Activated naive CD4-positive, alpha-beta T cell (primary cell): ENCODE measurements at places on chromosomes 5 and 9.

- DNase-seq = no peak
Measured at GRCh38 chr5:141359790-141360426, at the start of gene PCDHGB2. Gene PCDHGB2, plus strand, starts transcription at chr5:141359994. Its CDS starts 142 bp downstream, at chr5:141360136.

DNA sequence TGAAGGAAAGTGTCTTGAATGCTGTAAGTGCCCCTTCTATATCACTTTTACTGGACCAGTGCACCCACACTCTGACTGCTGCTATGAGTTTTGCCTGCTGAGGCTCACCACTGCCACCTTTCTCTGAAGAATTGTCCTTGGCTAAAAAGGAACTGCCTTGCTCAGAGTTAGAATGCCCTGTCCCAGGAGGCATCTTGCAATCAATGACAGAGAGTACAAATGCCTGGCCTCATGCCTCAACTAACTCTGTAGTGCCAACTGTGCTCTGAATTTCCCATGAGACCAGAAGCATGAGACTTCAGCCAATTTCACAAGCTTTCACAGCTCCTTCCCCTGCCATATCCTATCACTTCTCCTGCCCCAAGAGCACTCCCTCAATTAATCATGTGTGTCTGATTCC is 569.7 kb downstream of the ZNF608 start:
- DNase-seq = no peak

- no peak for DNase-seq
Measured at GRCh38 chr9:71741926-71742648, 26.2 kb downstream of the CEMIP2 start.

DNA sequence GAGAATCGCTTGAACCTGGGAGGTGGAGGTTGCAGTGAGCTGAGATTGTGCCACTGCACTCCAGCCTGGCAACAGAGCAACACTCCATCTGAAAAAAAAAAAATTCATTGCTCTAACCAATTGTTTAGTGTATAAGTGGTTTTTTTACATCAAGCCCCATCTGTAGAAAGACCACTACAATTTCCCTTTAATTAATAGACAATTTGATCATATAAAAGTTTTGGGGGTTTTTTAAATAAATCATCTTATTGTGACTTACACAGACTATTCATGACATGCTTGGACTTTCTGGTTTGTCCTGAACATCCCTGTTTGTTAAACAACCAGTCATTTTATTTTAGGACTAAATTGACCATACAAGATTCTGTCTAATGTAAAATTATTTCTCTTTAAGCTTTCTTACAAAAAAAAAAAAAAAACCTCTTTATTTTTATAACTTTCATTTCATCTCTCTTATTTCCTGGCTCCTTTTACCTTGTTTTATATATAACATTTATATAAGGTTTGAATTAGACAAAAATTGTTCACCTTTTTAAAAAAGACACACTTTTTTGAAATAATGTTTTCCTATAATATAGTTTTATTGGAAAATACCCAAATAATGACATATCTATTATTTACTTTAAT is 9.8 kb upstream of the FANCC start:
- DNase-seq = no peak

- DNase-seq = no peak
Measured at GRCh38 chr5:123855609-123856008, 343.6 kb downstream of the CSNK1G3 start.

- no peak for DNase-seq
Measured at GRCh38 chr5:77374686-77375085, 117.4 kb downstream of the WDR41 start.

DNA sequence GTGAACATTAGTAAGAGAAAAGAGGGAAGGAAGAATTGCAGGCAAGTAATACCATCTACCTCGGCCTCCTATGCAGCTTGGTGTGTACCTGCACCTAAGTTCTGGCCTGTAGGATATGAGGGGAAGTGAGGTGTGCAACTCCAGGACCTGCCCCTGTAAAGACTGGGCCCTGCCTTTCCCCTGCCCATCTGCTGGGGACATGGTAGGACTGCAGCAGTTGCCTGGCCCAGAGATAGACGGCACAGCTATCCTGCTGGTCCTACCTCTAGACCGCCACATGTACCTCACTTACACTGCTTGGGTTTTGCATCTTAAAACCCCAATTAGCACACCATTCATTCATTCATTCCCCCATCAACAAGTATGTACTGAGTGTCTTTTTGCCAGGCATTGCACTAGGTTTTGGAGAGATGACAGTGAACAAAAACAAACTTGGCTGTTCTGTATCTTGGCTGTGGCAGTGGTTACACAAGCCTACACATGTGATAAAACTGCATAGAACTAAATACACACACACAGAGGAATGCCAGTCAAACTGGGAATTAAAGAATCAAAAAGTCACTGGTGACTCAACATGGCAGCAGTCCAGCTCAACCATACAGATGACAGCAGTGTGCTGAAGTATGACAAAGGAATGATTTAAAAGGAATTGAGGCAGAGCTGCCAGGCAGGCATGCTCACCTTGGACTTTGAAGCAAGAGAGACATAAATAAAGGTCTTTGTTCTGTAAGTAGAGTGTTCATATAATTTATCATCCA is 23.3 kb upstream of the MGAT1 start:
- DNase-seq = no peak

- no peak for DNase-seq
Measured at GRCh38 chr5:110376281-110376951, 350.1 kb downstream of the TMEM232 start.

- DNase-seq = no peak
Measured at GRCh38 chr5:139402561-139403158, 1.2 kb downstream of the SPATA24 start.

GRCh38 chr5:136311999-136312398 is 53.3 kb downstream of the TRPC7 start:
- DNase-seq = no peak

DNA sequence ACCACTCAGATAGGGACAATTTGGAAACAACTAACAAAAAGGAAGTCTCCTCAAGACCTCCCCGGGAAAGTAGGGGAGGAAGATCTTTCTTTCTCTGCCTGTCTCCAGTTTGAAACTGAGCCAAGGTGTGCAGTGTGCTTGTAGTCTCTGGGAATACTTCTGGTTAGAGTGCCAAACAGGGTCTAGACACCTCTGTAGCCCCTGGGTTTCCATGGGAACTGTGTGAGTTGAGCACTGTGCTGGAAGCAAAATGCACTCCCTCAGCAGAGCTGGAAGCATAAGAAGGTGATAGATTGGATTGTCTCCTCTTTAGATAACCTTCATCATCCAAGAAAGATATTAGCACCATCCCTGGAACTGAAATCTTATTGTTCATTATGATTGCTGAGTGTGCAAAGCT is 129.2 kb upstream of the TNPO1 start:
- no peak for DNase-seq

DNA sequence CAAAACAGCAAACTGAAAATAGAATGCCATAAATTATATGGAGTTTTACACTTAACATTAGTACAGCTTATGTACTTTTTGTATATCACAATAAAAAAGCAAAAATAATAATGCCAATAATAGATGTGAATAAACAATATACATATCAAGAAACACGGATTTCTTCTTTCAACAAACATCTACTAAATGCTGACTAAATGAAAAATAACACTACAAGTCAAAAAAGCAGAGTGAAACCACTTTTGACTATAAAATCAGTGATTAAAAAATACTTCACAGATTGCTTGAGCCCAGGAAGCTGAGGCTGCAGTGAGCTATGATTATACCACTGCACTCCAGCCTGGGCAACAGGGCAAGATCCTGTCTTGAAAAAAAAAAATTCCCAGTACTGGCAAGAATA is 32.2 kb downstream of the FANCC start:
- no peak for DNase-seq

GRCh38 chr5:1505506-1506241 is 18.1 kb downstream of the LPCAT1 start:
- DNase-seq = no peak

DNA sequence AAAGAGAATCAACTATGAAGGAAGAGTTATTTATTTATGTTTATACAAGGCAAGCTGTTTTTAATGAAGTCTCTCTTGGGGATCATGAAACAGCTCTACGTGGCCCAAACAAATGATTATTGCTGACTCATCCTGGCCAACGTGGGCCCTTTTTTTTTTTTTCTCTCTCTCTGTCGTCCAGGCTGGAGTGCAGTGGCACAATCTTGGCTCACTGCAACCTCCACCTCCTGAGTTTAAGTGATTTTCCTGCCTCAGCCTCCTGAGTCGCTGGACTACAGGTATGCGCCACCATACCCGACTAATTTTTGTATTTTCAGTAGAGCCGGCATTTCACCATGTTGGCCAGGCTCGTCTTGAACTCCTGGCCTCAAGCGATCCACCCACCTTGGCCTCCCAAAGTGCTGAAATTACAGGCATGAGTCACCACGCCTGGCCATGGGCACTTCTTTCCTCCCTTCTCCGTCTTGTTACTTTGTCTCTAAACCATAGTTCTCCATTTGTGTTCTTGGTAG is 98.3 kb downstream of the BASP1 start:
- DNase-seq = no peak

DNA sequence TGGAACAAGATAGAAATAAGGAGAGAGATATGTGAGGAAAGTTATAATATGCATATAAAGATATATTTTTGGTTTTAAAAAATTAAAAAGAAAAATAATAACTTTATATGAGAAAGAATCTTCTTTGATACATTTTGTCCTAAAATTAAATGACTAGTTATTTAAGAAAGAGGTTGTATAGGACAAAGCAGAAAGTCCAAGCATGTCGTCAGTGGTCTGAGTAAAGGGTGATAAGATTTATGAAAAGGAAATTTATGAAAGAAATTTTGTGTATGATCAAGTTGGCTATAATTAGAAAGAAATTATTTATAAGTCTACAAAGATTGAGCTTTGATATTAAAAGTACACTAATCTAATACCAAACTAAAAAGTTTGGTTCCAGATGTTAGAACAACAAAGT is 32.0 kb downstream of the GTF3C4 start:
- DNase-seq = no peak

- no peak for DNase-seq
Measured at GRCh38 chr5:180718810-180719453, 20.9 kb downstream of the OR2Y1 start.

- DNase-seq = no peak
Measured at GRCh38 chr9:126587187-126588185, 26.2 kb upstream of the LMX1B start.

DNA sequence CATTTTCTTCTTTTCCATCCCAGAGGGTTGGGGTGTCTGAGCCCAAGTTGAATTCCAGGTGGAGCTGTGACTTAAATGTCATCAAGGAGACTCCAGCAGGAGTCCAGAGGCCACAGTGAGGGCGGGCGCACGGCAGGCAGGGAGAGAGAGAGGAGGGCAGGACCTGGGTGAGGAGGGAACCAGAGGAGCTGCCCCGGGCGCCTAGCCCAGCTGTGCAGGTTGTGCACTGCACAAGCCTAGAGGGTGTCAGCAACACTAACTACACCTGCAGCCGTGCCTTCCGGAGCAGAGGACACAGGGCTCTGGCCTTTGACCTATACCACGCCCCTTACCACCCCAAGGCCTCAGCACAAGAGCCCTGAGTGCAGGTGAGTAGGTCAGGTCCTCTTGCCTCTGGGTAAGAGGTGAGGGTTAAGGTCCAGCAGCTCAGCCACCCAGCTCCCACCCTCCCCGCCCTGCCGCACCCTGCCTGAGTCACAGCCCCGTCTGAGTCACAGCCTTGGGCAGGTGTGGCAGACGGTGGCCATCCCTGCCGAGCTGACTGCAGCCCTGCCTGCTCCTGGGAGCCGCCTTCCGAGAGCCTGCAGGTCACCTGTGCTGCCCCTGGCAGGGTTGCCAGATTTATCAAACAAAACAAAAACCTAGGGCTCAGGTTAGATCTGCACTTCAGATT is 6.4 kb upstream of the AGPAT2 start:
- DNase-seq = no peak

GRCh38 chr9:91127653-91128052 is 234.1 kb downstream of the AUH start:
- no peak for DNase-seq

DNA sequence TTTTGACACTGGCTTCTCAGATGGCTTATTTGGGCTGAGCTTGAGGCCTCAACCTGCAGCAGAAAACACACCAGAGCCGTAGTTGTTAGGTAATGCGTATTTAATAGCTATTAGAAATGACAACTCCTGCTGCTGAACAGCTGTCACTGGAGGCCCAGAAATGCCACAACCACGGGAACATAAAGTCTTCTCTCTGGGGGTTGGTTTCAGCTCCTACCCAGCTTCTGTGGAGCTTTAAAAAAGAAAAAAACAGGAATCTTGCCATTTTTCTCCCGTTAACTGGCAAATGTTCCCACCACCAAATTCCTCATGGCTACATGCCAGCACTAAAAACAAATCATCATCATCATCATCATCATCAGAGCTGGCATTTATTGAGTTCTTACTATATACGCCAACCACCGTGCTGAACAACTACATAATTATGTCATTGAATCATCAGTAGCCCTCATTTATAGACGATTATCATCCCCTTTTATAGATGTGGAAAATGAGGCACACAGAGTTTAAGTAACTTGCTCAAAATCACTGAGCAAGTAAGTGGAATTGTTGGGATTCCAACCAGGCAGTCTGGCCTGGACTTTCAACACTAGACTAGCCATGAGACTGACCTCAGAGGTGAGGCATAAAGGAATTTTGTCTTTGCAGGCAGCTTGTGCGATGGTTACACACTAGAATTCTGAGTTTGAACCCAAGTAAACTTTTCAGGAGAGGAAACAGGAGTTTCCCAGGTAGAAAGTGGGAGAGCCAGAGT is 185.3 kb upstream of the WWC1 start:
- DNase-seq = no peak

GRCh38 chr9:24721621-24722020 is 175.9 kb upstream of the IZUMO3 start:
- no peak for DNase-seq

DNA sequence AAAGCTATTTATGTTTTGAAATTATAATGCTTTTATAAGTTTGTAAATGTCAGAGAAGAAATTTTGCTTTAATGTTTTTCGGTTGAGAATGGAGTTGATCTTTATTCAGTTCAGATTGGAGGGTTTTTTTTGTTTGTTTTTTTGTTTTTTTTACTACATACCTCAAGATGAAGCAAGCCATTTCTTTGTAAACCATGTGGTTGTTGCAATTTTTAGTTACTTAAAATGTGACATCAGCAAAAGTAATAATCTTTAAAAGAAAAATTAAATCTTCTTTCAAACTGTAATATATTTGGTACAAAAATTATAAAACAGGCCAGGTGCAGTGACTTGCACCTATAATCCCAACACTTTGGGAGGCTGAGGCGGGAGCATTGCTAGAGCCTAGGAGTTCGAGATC is 102.6 kb downstream of the CDC42SE2 start:
- DNase-seq = no peak

GRCh38 chr5:173734716-173735115 is 118.3 kb upstream of the BOD1 start:
- no peak for DNase-seq

GRCh38 chr5:69252437-69252836 is 17.8 kb downstream of the CDK7 start:
- DNase-seq = no peak

- no peak for DNase-seq
Measured at GRCh38 chr5:77396017-77396416, 96.1 kb downstream of the WDR41 start.

- no peak for DNase-seq
Measured at GRCh38 chr9:133955821-133956411, 36.2 kb downstream of the VAV2 start.

DNA sequence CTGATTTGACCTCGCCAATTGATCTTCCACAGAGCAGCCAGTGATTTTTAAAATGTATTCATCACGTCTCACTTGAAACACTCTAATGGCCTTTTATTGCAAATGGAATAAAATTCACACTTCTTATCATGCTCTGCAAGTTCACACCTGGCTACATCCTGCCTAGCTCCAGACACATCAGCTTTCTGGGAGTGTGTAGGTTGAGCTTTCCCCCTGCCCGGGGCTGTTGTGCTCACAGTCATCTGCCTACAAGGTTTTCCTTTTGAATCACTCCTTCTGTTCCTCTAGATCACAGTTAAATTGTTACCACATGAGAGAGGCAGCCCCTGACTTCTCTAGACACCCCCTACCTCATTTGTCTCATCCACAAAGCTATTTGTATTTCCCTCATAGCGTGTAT is 674.5 kb downstream of the PRELID2 start:
- DNase-seq = no peak
